ENCODE measurements at places on chromosomes 4 and X. TPM values are rescaled to one million over a fixed set of nuclear protein-coding genes. Genes with fewer than 3 reads are reported as not detected.

The MPP1 gene
- total RNA-seq: 25.8 TPM

The MAGEC2 gene
- total RNA-seq: not detected

The SORCS2 gene
- 0.16 TPM for total RNA-seq

The FGFBP1 gene
- total RNA-seq: not detected

The CT45A3 gene
- not detected for total RNA-seq

The GLOD5 gene
- total RNA-seq: not detected

The AGTR2 gene
- not detected for total RNA-seq

Measured in cardiac atrium fibroblast (primary cell).